HTR-8/SVneo (cell line): ENCODE measurements at places on chromosomes 6 and 20.
A peak's percentile ranks its signal among the peaks of the same experiment; 100 is the strongest.

DNA sequence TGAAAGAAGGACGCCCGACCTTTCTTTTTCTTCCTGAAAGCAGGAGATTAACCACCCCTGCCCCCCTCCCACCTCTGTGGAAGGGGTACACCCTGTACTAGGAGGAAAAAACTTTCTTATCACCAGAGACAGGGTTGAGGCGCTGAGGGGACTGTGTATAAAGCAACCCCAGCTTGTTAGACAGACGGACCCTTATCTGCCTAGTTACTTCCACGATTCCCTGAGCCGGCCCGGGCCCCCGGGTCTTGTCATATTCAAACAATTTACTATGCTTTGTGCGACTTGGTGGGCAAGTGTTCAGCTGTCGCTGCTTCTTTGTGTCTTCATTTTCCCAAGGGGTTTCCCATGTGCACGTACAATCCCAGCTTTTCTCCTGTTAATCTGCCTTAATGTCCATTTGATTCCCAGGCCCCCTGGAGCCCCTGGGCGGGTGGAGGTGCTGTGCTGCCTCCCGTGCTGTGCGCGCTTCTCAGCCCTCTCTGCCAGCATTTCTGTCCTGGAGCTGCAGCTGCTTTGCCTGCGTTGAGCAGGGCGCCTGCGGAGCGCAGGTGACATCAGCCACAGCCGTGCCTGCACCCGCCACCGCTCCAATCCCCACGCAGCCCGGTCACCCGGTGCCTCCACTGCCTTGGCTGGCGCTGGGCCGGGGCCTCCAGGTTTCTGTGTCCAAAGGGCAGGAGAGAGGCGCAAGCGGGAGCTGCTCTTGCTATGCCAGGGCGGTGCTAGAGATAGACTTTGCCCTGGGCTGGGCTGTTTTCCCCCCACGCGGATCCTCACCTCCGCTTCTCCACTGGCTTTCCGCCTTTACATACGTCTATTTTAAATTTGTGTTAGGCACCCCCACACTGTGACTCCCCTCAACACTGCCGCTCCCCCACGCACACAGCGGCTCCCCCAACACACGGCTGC, 96.2 kb downstream of the TTLL2 start:
- DNase-seq = no peak

- DNase-seq = no peak
Observed at GRCh38 chr6:143755301-143755744, 77.6 kb downstream of the PHACTR2 start.

- DNase-seq = peak; percentile 52
Observed at GRCh38 chr6:219641-220198, 72.6 kb upstream of the DUSP22 start.

- no peak for DNase-seq
Observed at GRCh38 chr6:71045296-71045695, 88.4 kb upstream of the B3GAT2 start.
